ENCODE measurements at places on chromosomes 7 and 10. TPM values are rescaled to one million over a fixed set of nuclear protein-coding genes. Genes with fewer than 3 reads are reported as not detected.

UFSP1 gene
- 1.3 TPM for total RNA-seq

PTER gene
- total RNA-seq: not detected

CCL26 gene
- 33.9 TPM for total RNA-seq

DNA sequence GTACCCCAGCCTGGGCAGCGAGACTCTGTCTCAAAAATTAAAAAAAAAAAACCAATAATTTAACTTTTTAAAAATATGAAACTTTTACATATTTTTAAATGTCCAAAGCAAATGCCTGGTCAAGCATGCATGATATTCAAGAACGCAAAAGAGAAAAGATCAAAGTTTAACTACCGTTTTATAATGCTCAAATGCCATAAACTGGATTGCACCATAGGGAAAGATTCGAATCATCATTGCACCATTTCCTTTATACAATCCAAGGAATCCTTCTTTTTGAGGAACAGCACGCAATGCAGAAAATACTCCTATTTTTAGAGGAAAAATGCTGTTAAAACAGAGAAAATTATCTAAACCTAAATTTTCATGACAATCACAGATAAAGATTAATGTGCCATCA, 20.9 kb downstream of the SLC25A16 start:
- DNase-seq: no peak

DNA sequence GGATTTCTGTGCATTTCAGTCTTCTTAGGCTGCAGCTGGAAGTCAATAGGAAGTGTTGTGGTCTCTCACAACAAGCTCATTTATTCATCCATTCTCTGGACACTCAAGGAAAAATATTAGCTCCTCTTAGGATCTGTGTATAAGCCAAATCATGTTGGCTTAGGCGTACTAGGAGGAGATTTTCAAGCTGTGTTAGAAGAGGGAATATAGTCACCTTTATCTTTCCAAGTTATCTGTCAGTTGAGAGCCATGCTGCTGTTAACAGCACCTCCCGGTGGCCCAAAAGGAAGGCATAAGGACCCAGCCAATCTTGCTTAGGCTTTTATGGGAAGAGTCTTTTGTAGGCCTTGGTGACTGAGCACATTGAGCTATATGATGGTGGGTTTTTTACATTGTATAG, 220.0 kb downstream of the LRMDA start:
- peak; percentile 34 for DNase-seq

GRCh38 chr10:29163746-29164145, 125.1 kb upstream of the LYZL1 start:
- DNase-seq: peak; percentile 83

DNA sequence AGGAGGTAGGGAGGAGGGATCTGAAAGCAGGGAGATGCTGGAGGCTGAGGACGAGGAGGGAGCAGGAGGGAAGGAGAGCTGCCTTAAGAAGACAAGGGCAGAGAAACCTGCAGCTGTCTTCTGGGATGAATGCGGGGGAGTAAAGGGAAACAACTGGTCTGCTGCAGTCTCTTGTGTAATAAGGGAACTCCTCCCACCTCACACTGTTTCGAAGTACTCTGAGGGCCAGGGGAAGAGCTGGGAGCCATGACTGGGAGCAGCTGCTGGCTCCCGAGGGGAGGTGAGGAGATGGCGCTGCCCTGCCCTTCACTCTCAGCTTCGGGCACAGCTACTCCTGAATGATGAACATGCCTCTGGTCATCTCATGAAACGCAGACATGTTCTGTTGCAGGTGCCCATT, 65.1 kb downstream of the CLEC2L start:
- no peak for DNase-seq

DNA sequence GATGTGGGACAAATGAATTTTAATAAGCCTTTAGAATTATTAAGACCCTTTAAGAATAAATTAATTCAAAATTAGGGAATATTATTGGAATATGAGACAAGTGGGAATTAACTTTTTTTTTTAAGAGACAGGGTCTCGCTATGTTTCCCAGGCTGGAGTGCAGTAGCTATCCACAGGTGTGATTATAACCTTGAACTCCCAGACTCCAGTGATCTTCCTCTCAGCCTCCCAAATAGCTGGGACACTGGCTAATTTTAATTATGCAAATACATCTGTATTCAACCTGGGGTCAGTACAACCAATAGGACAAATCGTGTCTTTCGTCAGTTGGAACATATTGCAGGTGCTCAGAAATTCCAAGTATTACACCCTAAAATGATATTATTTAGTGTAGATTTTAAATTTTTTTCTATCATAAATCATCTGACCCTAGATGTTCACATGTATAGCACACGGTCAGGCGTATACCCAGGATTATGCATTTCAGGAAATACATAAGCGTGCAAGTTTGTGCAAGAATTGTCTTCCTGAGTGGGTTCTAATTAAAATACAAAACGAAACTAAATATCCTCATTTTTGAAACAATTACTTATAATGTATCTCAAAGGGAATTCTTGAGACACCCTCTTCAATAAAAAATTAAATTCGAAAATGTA, 1.2 kb downstream of the NT5C3A start:
- no peak for DNase-seq

DNA sequence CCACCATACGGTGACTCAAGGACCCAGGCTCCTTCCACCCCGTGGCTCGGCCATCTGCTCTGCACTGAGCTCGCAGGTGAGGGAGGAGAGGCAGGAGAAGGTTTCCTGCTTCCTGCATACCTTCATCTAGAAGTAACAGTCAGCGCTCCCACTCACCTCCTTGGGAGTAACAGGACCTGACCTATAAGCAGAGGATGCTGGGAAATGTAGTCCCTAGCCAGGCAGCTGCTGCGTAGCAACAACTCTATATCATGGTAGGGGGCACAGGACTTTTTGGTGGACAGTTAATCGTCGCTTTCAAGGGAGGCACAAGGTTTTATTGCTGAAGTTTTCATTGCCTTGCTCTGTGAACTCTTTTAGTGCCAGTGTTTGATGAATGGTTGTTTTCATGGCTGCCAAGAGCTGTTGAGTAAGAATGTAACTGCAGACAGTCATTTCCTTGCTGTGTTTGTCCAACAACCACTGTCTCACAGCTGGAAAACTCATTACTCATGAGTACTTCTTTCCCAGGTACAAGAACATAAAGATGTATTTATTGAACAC, 10.2 kb upstream of the ZFYVE27 start:
- peak; percentile 46 for DNase-seq

GRCh38 chr7:123143252-123144006, 56.3 kb downstream of the SLC13A1 start:
- DNase-seq: no peak

GRCh38 chr7:23715099-23715498, 5.1 kb downstream of the STK31 start:
- no peak for DNase-seq

- peak; percentile 73 for DNase-seq
These were observed 825 bp downstream of the RAB11FIP2 start for GRCh38 chr10:118045837-118046394.

GRCh38 chr7:126569402-126569801, 683.3 kb downstream of the GRM8 start:
- no peak for DNase-seq

CACNB2 gene
- total RNA-seq: not detected

DNA sequence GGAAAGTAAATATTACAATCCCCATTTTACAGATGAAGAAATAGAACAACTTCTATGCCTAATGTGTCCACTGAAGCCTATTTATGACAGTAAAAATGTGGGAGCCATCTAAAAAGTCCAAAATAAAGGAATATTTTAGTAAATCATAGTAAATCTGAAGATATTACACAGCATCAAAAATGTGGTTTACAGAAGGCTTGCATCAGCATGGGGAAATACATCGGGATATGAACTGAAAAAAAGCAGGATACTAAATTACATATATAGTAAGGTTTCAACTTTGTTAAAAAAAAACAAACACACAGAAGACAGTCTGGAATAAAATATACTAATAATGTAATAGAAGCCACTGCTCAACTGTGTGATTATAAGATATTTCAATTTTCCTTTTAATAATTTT, 20.8 kb downstream of the CPA1 start:
- no peak for DNase-seq

- no peak for DNase-seq
These were observed 60.5 kb downstream of the CCNY start for GRCh38 chr10:35396560-35397434.

RBM20 gene
- 0.02 TPM for total RNA-seq

- DNase-seq: peak; percentile 74
These were observed 412 bp upstream of the PPIA start for GRCh38 chr7:44796034-44796503.

DNA sequence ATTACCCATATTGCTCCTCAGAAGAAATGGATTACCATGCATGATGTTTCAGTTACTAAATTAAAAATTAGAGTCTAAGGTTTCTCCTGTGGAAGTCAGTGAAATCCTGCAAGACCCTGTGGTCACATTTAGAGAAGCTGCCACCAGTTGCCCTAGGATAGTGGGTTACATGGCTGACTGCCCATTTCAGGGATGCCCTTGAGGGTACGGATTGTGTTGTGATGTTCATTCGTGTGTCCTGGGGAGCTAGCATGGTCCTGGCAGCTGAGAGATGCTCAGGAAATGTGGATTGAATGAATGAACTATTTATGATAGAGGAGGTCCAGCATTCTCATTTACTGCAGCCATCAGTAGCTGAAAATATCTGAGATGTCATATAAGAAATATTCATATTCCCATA, 55.1 kb downstream of the TMEM178B start:
- no peak for DNase-seq

DNA sequence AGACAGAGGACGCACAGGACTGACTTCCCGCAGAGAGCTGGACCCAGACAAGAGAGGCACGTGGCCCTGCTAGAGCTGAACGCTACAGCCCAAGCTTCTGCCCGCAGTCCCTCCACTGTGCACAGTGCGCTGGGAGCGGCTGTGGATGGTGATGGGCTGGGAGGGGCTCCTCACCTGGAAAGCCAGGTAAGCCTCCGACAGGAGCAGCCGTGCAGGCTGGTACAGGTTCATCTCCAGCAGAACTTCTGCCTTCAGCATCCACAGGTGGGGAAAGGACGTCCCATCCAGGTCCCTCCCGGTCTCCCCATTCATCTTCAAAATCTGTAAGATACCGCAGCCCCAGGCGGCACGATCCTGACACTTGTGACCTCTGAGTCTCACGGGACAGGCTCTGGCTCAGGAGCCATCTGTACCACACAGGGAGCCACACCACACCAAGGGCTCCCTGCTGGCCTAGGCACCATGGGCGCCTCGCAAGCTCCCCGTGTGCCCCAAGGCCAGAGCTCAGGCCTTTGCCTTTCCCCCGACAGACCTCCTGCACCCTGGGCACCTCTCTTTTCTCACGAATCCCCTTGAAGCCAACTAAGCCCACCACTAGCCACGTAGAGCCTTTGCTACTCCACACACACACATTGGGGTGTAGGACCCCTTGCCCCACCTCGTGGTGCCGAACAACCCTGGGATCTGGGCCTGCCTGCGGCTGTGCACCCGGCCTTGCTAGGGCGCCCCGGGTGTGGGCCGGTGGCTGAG, 76.3 kb downstream of the CFAP46 start:
- DNase-seq: no peak

DNA sequence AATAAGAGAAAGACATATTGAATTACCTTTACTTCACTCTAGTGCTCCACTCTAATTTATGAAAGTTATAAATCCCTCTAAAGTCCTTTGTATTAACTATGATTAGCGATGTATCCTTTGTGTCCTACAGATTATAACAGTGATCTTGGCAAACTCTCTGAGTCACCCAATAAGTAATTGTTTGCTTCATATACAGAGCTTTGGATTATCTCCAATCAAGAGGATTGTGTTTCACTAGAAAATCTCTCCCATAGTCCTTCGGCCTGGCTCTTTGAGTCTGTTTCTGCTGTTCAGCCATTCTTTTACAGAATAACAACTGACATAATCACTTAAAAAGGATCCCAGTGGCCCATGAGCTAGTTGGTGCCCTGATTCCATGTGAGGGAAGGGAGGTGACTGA, 9.5 kb downstream of the LMOD2 start:
- no peak for DNase-seq

DNA sequence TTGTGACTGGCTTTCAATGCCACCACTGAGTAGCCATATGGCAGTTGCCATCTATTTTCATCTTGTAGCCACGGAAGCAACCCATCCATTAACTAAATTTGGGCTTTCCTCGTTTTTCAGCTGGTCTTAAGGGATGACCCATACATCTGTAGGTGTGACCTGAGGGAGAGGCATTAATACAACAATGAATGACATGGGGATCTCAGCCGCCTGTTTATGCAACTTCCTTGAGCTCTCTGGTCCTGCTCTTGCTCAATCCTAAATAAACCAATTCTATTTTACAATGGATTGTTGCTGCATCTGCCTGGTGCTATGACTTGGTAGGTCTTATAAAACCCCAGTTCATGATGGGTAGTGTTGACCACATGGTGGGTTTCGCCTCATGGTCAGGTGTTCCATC, 21.9 kb upstream of the ADAM22 start:
- no peak for DNase-seq
